Kidney glomerular epithelial cell (primary cell): ENCODE measurements at places on chromosomes 4 and X.

DNA sequence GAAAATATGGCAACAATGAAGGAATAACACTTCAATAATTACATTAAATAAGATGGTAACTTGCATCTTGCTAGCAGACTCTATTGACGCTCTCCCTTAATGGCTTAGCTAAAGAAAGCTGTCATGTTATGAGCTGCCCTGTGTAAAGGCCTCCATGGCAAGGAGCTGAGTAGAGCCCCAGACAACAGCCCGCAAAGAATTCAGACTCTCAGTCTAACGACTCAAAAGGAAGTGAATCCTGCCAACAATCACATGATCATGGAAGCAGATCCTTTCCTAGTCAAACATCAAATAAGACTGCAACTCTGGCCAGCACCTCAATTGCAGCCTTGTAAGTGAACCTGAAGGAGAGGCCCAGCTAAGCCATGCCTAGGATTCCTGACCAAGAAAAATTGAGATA is 157.6 kb downstream of the MAB21L2 start:
- no peak for DNase-seq

DNA sequence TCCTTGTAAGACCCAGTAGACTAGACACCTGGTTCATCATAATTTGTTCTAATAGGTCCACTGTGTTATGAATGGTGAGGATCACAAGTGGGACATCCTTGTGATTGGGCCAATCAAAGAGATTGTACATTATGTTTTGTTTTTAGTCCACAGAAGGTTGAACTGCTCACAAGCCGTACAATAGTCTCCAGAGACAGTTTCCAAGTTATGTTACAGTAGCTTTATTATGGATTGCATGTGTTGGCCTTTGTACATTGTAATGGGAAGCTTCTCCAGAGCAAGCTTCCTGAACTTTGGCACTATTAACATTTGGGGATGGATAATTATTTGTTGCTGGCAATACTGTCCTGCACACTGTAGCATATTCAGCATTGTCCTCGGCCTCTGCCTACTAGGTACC is 86.1 kb downstream of the MAGEB10 start:
- DNase-seq = no peak

DNA sequence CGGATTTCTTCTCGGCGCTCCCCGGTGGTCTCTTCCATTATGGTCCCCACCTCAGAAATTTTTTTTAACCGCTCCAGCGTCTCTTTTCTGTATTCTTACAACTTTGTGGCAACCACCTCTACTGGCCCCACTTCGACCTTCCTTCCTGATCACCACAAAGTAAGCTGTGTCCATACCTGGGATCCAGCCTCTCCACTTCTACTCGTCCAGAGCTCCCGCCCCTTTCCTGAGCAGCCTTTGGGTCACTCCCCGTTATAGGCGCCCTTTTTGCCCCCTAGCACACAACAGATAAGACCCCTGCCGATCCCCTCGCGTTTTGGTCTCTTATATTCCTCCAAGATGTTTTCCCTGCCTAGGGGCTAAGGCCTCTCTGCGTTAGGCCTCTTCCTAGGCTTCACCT is 557 bp downstream of the PIGG start:
- no peak for DNase-seq

DNA sequence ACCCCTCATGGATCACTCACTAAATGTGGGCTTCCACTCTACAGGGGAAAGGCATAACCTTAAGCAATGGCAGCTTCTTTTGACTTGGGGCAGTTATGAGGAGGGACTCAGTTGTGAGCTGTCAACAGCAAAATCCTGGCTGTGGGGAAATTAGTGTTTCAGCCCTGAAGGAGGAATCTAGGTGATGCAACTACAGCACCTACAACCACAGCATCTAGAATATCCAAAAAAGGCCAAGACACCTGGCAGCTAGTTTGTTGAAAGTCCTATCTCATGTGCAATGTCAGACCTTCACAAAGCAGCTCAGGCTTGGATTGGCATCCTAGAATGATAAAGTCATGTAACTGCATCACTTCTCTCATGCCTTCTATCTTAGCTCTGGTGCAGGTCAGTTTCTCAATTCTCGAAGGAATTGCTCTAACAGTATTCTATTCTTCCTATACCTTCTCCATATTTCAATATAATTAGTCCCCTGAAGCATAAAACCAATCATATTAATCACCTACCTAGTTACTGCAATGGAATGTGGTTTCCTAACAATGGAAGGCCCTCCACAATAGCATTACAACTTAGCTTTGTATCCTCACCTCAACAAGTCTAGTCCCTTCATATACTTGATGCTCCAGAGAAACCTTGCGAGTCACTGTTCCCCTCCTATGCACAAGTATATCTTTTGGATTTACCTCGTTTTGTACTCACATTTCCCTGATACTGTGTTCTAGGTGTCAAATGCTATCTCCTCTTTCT is 5.5 kb upstream of the ANTXR2 start:
- peak; percentile 31 for DNase-seq

GRCh38 chr4:175419236-175419718 is 392.8 kb downstream of the GPM6A start:
- DNase-seq = peak; percentile 73

- no peak for DNase-seq
Observed at GRCh38 chr4:40065010-40065409, 8.4 kb downstream of the N4BP2 start.

GRCh38 chr4:14906805-14907204 is 95.5 kb upstream of the CPEB2 start:
- no peak for DNase-seq

- no peak for DNase-seq
Observed at GRCh38 chr4:72391281-72391680, 177.7 kb downstream of the ADAMTS3 start.

- DNase-seq = peak; percentile 32
Observed at GRCh38 chrX:11386001-11386523, 92.8 kb downstream of the AMELX start.

GRCh38 chrX:129679901-129680300 is 25.1 kb upstream of the APLN start:
- DNase-seq = no peak

DNA sequence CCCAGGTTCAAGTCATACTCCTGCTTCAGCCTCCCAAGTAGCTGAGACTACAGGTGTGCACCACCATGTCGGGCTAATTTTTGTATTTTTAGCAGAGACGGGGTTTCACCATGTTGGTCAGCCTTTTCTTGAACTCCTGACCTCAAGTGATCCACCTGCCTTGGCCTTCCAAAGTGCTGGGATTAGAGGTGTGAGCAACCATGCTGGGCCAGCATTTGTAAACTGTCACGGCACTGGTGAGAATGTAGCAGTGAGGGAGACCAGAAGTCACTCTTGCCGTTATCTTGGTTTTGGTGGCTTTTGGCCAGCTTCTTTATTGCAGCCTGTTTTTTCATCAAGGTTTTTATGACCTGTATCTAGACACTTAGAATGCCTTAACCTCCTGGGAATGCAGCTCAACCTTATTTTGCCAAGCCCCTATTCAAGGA is 22.4 kb downstream of the PCDH18 start:
- no peak for DNase-seq

- no peak for DNase-seq
Observed at GRCh38 chr4:68079928-68080327, 49.7 kb downstream of the TMPRSS11F start.

DNA sequence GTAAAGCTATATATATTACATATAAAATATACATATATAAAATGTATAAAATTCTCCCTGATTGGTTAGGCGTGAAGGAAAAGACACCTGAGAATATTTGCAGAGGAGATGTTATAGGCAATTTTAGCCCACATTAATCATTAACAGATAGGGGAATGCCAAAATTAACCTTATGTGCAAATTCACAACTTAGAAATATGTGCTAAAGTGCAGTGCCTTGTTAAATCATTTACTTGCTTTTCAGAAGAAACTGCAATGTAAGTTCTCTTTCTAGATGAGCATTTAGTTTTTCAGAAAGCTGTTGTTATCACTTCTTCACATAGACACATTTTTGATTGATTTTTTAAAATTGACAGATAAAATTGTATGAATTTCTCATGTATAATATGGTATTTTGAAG is 5.6 kb downstream of the TASL start:
- DNase-seq = no peak

- no peak for DNase-seq
Observed at GRCh38 chrX:133838761-133839676, 146.4 kb downstream of the GPC3 start.

GRCh38 chrX:142068365-142068764 is 136.7 kb downstream of the MAGEC2 start:
- no peak for DNase-seq

DNA sequence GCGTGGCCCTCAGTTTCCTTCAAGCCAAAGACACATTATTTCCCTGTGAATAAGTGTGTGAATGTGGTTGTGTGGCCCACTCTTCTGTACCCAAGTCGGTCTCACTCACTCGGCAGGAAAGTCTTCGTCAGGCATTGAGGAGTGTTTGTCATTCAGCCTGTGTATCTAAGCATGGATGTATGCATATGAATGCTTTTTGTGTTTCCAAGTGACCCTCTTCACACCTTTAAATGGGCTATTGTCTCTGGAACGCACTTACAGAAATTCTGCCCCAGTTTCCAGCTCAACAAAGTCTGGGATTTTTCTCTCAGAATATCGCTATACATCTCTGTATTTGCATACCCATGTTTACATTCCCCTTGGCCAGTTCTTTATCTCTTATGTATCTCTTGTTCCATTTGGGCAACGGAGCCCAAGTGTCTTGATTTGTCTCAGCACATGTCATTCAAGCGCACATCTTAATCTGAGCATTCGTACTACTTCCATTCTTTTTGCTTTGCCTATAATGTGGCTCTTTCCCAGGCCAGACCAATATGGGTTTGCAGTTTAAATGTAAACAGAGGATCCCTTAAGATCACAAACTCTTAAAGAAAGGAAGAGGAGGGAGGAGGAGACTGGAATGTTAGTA is 4.8 kb downstream of the BCOR start:
- no peak for DNase-seq

GRCh38 chr4:94676970-94677369 is 80.8 kb upstream of the BMPR1B start:
- no peak for DNase-seq

DNA sequence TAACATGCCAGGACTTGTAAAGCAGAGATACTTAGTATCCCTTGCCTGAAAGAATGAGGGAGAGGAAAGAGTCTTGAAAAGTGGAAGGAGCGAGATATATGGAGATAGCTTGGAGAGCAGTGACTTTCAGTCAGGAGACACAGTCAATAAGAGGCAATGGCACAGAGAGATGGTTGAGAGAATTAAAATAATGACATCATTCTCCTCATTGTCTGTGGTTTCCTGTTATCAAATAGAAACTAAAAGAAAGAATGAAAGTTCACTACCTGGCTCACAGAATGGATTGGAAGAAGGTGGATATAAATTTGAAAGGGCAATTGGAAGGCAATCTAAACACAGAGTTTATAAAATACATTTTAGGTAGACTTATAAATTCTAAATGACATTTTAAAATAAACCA is 760.2 kb upstream of the AADAT start:
- peak; percentile 5 for DNase-seq

- peak; percentile 4 for DNase-seq
Observed at GRCh38 chrX:135112096-135112729, 8.1 kb downstream of the ETDB start.

GRCh38 chr4:172844556-172844955 is 324.1 kb upstream of the GALNT7 start:
- no peak for DNase-seq

DNA sequence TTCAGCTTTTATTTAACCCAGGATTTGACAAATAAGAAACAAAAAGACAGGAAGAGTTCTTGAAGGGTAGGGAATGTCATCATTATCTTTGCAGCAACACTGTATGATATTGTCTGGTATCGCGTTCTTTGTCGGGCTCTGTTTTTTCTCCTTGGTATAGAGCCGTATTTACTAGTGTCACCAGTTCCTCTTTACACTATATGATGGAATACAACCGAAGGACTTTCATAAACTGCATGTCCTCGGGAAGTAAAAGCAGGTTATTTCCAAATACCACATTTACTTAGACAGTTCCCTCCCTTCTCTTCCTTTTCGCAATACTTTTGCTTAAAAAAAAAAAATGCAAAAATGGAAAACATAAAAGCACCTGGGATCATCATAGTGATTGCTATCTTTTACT is 96.6 kb upstream of the IL13RA1 start:
- DNase-seq = no peak

- DNase-seq = no peak
Observed at GRCh38 chrX:153765138-153766079, 1.4 kb downstream of the PLXNB3 start.
